ENCODE measurements at places on chromosomes 11 and 22. TPM values are rescaled to one million over a fixed set of nuclear protein-coding genes. Genes with fewer than 3 reads are reported as not detected.

Gene ISX
- total RNA-seq, result 2.6 TPM

Gene MOV10L1
- 1.7 TPM for total RNA-seq

Gene F2
- not detected for total RNA-seq

Gene TRIM6
- 13.4 TPM for total RNA-seq

Gene FBLN1
- total RNA-seq, result 297 TPM

Gene C11orf16
- total RNA-seq, result not detected

Gene PATL1
- 30.6 TPM for total RNA-seq

Gene CADM1
- total RNA-seq, result 57.9 TPM

Gene ZNF215
- total RNA-seq, result 2.8 TPM

Gene FGF3
- not detected for total RNA-seq

Gene SCUBE2
- 1.7 TPM for total RNA-seq

Gene PPP1R14B
- total RNA-seq, result 131 TPM

Gene CBX7
- total RNA-seq, result 13.2 TPM

Gene CRYAB
- total RNA-seq, result 0.74 TPM

Gene OPCML
- total RNA-seq, result 2.6 TPM

Gene KDM4D
- 2.6 TPM for total RNA-seq

Gene MRGPRE
- not detected for total RNA-seq

Gene TMPRSS4
- total RNA-seq, result 0.66 TPM

Gene FOLR1
- total RNA-seq, result 0.44 TPM

Gene FBXO3
- 28.7 TPM for total RNA-seq

Gene PDE2A
- total RNA-seq, result 1.4 TPM

Gene USP35
- total RNA-seq, result 13.4 TPM

Gene KRTAP5-9
- total RNA-seq, result 0.62 TPM

Gene ADAMTS15
- total RNA-seq, result 9.4 TPM

Gene ACO2
- 66.9 TPM for total RNA-seq

Gene CREBZF
- total RNA-seq, result 77.2 TPM

Gene MMP8
- total RNA-seq, result not detected

Gene KRTAP5-2
- not detected for total RNA-seq

Gene SLC22A6
- total RNA-seq, result not detected

Gene TRMU
- total RNA-seq, result 65.5 TPM

Gene ATG2A
- total RNA-seq, result 32.9 TPM
